Occipital lobe (tissue), 3 donors: ENCODE measurements at places on chromosomes 2 and 18.

GRCh38 chr2:48449073-48449840 lies 80.7 kb upstream of the STON1 start:
- no peak for DNase-seq

- DNase-seq, result no peak
Observed at GRCh38 chr2:152624805-152625204, 92.5 kb downstream of the PRPF40A start.

DNA sequence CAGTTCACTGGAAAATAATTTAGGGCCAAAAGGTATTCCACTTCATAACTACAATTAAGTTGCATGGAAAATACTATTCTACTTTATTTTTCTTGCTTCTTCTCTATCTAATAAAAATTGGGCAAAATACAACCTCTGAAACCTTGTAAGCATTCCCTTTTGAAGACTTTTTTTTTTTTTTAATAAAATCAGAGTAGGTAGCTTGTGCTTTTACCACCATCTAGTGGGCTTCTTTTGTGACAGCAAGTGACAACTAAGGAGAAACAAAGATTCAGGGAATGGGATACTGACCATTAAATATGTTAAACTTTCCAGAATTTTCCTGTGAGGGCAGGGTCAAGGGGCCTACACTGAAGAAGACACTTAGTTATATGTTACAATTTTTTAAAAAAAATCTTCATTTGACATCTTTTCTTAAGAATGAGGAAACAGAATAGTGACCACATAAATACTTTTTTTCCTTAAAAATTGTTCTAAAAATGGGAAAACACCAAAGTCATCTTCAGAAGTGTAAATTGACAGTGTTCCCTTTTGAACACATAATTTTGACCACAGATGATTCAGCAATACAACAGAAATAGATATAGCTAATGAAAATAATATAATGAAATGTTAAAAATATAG lies 1183.2 kb upstream of the ACVR2A start:
- DNase-seq, result no peak

GRCh38 chr18:31450409-31450808 lies 2.9 kb downstream of the DSG3 start:
- DNase-seq, result no peak
